Activated naive CD4-positive, alpha-beta T cell treated with anti-CD3 and anti-CD28 coated beads for 36 hours (primary cell): ENCODE measurements at places on chromosomes 5 and 9. TPM values are rescaled to one million over a fixed set of nuclear protein-coding genes. Genes with fewer than 3 reads are reported as not detected.

The UNC13B gene
- total RNA-seq: 5.4 TPM

The MSX2 gene
- total RNA-seq: not detected

The AJM1 gene
- 2.0 TPM for total RNA-seq

The FCN2 gene
- total RNA-seq: not detected

The OR1J2 gene
- not detected for total RNA-seq

The IDNK gene
- 3.2 TPM for total RNA-seq

The DPM2 gene
- total RNA-seq: 43.4 TPM

The P4HA2 gene
- 0.74 TPM for total RNA-seq

The PCDHGC3 gene
- 0.17 TPM for total RNA-seq

The IL5 gene
- total RNA-seq: not detected

The TRIM7 gene
- total RNA-seq: 1.6 TPM

The ZNF367 gene
- total RNA-seq: 36.1 TPM

The CMYA5 gene
- 0.05 TPM for total RNA-seq

The TNPO1 gene
- 107 TPM for total RNA-seq

The FOXD4L5 gene
- total RNA-seq: 0.10 TPM

The CAVIN4 gene
- total RNA-seq: not detected

The TAF1L gene
- not detected for total RNA-seq

The PCDHAC2 gene
- not detected for total RNA-seq

The FOXD1 gene
- total RNA-seq: 0.12 TPM

The RRAGA gene
- total RNA-seq: 22.3 TPM

The PCDHA2 gene
- total RNA-seq: not detected

The NREP gene
- total RNA-seq: 6.8 TPM
